ENCODE measurements at places on chromosomes 3 and 15.

- DNase-seq, result no peak
Measured at GRCh38 chr15:27175472-27176153, 204.6 kb downstream of the GABRG3 start.

GRCh38 chr3:119675188-119675874, 1.9 kb downstream of the COX17 start:
- DNase-seq, result no peak

- no peak for DNase-seq
Measured at GRCh38 chr3:82629937-82630336, 868.5 kb upstream of the GBE1 start.

DNA sequence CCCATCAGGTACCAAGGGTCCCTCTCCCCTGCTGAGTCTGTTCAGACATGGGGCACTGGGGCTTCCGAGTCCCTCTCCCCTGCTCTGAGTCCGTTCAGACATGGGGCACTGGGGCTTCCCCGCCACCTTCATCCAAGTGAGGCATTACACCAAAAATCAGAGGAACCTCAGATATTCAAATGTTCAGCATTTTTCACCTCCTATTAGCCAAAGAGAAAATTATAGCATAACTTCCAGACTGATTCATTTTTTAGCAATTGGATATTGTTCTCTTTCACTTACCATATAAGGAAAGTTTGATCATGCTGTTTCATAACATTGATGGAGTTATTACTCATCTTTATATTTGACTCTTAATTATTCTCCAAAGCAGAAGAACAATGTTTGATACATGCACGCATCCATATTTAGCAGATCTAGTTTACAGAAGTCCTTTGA, 213.9 kb downstream of the MTHFS start:
- no peak for DNase-seq

DNA sequence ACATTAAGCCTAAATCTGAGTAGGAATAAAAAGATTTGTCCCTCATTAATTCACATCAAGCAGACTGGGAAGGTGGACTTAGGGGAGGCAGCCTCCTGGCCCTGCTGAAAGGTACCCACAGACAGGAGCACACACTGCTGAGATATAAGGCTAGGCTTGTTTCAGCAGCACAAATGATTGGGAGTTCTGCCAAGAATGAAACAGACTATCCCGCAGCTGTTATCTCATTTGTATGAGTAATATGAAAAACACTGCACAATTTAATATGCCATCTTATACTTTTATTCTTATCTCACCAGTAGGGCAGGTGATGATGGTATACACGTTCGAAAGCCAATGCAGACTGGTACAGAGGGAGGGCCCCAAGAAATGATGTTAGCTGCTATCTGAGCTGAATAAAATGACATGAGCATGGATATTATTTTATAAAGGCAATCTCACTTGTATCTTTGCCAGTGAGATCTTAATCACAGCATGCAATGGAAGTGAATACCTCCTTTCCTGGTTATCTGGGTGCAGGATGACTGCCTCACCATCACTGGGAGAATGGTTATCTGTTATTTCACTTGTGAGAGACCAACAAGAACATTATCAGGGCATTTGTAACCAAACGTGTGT, 258.7 kb upstream of the PPP2R3A start:
- DNase-seq, result no peak

DNA sequence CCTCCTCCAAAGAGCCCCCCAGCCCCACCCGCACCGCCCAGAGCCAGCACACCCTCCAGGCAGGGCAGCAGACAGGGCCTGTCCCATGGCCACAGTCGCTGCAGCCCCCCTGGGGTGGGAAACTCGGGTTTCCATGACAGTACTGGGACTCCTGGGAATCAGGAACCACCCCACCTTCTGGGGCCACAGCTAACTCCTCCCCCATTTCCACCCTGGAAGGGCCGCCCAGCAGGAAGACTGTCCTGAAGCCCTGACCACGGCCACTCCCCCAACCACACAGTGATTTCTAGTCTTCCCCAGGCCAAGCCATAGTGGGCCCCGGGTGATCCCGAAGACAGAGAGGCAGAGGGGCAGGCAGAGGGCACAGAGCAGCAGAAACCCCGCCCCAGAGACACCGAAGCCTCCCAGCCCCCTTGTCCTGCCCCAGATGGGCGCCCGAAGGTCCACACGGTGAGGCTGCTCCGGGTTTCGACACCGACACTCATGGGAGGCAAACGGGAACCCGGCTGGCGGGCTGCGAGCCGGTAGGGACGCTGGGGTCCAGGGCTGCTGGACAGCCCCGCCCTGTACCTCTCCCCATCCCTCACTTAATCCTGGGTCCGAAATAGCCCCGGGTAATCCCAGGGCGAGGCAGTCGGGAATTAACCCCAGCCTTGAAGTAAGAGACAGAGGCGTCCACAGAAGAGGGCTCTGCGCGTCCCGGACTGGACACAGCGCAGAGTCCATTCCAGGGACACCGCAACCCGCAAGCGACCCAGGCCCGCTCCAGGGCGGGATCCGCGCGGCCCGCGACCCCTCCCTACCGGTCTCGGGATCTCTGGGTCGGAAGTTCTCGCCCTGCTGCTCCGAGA, 138.4 kb downstream of the NUP210 start:
- no peak for DNase-seq

DNA sequence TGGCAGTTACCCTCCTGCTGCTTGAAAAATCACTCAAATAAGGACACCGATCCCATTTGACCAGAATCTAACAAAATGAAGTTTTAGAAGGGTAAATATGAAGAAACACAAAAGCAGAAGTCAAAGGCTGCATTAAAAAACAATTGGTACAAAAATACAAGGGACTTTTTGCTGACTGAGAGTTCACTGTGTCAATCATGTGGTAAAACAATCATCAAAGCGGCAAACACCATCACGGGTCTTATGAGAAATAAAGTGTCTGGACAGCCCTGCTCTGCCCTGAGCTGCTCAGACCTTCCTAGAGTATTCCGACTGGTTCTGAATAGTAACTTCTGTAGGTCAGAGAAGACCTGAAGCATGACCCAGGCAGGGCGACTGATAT, 137.2 kb upstream of the RAD18 start:
- DNase-seq, result no peak

DNA sequence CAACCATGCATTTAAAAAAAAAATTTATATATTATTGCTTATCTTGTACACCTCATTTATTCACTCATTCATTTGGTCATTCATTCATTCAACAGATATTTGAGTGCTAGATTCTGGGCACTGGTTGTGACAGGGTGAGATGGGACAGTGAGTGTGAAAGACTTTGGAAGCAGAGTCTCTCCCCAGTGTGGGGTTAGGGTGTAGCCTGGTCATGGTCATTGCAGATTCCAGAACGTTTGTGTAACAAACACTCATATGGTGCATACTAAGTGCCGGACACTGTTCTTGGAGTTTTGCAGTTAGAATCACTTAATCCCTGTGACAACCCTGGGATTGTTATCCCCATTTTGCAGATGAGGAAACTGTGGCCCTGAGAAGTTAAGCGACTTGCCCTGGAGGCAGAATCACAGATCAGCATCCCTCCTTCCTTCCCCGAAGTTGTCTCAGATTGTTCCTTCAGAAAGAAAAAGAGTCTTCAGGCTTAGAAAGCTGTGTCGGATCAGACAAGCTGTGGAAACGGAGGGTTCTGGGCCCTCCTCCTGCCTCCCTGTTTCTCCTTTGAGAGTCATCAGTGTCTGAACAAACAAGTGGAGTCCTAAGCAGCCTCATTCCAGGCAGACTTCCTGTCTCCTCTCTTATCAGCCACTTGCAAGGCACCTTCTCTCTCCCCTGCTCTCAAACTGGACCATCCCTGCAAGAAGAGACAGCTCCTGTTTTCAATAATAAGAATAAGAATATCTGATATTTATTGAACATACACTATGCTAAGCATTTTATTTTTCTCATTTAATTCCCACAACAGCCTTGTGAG, 6.3 kb downstream of the LOXL1 start:
- DNase-seq, result no peak

GRCh38 chr3:107745354-107745753, 222.6 kb downstream of the BBX start:
- DNase-seq, result no peak

- DNase-seq, result no peak
Measured at GRCh38 chr15:47333734-47334133, 383.6 kb upstream of the SEMA6D start.

DNA sequence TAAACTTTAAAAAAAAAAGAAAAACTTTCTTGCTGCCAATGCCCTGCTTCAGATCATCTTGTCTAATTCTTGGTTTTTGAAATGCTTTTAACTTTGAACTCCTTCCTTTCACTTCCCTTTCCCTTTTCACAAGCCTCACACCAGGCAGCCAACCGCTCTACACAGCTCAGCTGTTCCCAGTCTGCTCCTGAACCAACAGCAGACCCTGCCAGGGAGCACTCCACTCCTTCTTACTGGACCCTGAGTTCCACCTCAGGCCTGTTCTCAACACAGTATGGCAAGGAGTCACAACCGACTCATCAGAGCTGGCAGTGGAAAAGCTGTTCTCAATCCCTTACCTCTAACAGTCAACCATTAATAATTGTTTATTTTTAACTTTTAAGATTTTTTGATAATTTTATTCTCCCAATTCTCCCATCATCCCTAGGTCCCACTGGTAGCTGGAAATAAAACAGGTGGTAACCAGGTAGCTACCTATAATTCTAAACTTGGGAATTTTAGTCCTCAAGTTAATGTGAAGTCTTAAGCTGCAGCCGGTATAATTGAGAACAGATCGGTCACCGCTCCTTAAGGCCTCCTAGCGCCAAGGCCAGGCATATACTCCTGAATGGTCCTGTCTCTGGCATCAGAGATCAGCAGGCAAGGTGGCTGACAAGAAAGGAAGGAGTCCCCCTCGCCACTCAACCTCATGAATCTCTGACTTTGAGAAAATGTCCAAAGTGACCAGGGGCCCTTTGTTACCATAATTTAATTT, 43.9 kb downstream of the BOC start:
- DNase-seq, result no peak

- DNase-seq, result no peak
Measured at GRCh38 chr3:177195242-177195991, 1.9 kb downstream of the TBL1XR1 start.

DNA sequence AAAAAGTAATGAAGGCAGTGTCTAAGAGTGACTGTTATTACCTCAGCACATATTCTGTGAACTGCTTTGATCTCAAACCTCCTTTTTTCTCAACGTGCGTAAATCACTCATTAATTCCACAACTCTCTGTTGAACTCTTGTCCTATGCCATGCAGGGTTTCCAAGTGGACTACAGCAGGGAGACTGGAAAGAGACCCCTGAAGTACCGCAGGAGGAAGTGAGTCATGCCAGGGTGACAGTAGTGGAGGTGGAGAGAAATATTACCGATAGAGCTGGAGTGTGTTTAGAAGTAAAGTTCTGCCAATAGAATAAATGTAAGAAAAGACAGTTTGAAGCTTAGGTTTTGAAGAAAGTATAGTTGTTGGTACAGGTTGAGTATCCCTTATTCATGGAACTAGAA, 908.9 kb downstream of the ROBO1 start:
- DNase-seq, result no peak

DNA sequence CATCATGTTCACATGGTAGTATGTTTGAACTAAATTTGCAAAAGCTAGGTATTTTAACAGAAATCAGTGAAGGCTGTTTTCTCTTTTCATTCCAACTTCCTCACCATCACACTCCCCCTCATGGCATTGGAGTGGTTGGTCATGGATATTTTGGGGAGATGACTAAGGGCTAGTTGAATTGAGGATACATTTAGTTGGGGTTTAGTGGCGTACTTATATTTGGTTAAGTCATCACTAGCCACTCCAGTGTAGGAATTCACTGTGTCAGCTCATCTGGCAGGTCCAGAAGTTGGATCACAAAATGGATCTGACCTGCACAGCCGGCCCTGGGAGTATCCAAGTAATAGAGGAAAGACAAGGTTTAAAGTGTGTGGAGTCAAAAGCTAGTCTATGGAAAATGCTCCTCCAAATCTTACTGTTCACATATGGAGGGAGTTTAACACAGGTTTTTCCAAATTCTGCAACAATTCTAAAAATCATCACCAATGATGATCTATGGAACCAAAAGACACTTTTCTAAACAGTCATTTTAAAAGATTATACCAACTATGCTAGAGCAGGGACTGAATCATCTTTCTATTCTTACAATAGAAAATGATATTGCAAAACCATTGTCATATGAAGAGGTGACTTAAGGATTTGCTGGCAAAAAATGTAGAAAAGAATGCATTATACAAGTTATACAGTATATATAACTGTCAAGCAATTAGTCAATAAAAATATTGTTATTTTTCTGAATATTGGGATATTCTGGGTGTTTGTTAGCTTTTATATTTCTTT, 247.8 kb upstream of the PEX5L start:
- no peak for DNase-seq

- no peak for DNase-seq
Measured at GRCh38 chr3:10356461-10356981, 35.6 kb upstream of the SEC13 start.

GRCh38 chr3:187085021-187085666, 54.2 kb downstream of the RPL39L start:
- no peak for DNase-seq

GRCh38 chr15:33675246-33675645, 293.1 kb upstream of the CHRM5 start:
- DNase-seq, result no peak

DNA sequence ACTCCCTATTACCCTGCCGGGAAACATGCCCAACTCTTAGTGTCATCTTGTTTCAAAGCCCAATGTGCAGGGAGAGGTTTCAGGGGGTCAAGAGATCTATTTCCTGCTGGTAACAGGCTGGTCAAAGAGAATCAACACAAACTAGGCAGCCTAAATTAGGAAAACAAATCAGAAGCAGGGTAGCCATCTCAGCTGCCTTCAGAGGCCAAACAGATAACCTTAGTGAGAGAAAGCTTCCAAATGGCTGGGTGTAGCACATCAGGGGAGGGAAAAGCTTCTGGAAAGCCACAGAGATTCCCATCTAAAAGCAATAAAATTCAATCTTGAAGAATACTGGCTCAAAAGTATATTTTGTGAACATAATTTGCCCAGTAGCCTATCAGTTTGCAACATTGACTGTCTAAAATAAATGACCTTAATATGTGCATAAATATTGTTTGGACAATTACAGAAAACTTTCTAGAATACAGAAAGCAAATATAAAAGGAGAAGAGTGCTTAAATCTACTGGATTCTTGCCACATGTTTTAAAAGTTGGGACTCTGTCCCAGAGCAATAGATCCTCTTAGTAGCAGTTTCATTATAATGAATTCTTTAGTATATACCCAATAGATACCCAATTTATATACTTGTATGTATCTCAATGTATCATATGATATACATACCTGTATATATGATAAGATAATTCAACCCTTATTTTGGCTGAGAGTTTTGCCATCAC, 371.9 kb upstream of the RARB start:
- no peak for DNase-seq

GRCh38 chr3:9293076-9293475, 43.6 kb upstream of the SRGAP3 start:
- DNase-seq, result no peak

DNA sequence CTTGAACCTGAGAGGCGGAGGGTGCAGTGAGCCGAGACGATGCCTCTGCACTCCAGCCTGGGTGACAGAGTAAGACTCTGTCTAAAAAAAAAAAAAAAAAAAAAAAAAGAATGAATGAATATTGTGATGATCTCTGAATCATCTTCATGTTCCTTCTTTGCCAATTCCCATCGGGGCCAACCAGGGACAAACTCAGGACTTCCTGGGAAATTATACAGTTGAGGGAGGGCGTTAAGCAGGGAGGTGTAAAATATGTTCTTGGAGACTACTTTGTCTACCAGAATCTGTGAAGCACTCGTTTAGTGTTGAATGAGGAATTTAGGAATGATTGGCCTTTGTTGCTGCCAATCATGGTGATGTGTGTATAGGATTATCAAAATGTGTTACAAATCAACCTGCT, 210.6 kb downstream of the PTPRG start:
- DNase-seq, result no peak
